Uterus (tissue), 4 donors: ENCODE measurements at places on chromosomes 16 and 17.

DNA sequence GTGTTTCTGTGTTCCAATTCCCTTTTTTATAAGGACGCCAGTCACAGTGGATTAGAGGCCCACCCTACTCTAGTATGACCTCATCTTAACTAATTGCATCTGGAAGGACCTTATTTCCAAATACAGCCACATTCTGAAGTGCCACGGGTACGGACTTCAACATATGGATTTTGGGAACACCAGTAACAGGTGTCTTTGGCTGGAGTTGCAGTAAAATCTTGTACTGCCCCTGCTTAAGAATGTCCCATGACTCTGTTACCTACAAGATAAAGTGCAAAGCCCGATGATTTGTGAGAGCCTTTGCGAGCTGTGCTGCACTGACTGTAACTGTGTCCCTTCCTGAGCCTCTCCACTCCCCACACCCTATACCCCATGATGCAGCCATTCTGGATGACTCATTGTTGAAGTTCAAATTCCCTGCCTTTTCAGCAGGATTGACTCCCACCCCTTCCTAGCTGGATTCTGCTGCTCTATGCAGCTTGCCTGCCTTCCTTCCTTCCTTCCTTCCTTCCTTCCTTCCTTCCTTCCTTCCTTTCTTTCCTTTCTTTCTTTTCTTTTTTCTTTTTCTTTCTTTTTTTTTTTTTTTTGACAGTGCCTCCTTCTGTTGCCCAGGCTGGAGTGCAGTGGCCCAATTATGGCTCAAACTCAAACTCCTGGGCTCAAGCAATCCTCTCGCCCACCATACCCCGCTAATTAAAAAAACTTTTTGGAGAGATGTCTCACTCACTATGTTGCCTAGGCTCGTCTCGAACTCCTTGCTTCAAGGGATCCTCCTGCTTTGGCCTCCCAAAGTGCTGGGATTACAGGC is 2.1 kb downstream of the HCRT start:
- DNase-seq = no peak

- DNase-seq = no peak
These were observed 23.9 kb downstream of the CACNG3 start for GRCh38 chr16:24279982-24280515.

DNA sequence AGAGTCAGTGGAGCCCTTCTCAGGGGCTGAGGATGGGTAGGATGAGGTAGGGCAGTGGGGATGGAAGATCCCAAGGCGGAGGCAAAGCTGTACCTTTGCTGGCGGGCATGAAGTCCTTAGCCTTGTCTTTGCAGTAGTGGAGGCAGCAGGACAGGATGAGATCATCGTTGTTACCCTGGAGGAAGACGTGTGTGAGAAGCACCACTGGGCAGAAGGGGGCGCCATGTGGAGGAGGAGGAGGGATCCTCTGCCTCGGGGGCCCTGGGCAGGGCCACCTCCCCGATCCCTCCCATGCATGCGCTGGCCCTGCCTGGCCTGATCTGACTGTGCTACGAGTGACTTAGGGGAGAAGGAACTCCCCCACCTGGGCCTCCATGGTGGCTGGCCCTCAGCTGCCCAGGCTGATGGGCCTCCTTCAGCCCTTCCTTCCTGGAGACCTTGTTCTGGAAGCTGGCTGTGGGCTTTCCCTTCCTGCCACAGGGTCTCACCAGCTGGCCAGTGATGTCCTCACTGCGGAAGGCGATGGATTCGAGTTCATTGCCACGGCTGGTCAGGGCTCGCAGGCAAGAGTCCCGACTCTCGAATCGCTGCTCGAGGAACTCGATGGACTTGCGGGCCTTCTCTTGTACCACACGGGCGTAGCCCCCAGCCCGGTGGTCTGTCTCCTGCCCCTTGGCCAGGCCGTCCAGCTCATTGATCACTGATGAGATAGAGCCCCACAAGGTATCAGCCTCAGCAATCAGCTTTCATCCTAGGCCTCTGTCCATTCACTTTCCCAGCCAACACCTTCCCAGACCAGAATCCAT is 10.3 kb downstream of the HIC1 start:
- no peak for DNase-seq

GRCh38 chr17:81513753-81514488 is 1.3 kb upstream of the ACTG1 start:
- peak; percentile 69 for DNase-seq

DNA sequence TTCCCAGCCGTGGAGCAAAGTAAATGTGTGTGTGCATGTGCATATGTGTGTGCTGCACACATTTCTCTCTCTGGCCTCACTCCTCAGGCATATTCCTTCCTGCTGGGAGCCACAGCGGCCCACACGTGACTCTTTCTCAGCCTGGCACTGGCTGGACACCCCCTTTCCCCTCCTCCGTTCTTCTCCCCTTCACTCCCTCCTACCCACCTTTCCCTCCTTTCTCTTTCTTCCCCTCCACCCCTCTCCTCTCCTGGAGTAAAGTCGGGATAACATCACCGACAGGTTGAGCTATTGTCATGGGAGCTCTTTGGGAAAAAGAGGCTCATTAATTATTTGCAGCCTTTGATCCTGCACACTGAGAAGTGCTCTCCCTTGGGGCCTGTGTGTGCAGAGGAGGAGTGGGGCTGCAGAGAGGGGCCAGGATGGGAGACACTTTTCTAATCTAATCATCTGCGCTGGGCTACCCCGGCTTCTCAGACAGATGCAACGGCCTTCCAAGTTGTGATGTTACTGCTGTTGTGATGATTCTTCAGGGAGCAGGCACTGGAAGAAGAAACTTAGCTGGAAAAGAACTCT is 126.3 kb upstream of the HSBP1 start:
- DNase-seq = no peak

DNA sequence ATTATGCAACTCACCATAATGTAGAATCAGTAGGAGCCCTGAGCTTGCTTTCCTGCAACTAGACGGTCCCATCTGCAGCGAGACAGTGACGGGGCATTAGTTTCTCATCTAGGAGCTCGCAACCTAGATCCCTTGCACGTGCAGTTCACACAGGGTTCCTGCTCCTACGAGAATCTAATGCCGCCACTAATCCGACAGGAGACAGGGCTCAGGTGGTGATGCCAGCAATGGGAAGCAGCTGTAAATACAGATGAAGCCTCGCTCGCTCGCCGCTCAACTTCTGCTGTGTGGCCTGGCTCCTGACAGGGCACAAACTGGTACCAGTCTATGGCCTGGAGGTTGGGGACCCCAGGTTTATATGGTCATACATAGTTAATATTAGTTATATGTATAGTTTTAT is 394.5 kb downstream of the NPIPA8 start:
- no peak for DNase-seq

GRCh38 chr17:17934806-17935205 is 37.4 kb downstream of the TOM1L2 start:
- no peak for DNase-seq

- no peak for DNase-seq
These were observed 57.9 kb upstream of the CES5A start for GRCh38 chr16:55933038-55933437.

DNA sequence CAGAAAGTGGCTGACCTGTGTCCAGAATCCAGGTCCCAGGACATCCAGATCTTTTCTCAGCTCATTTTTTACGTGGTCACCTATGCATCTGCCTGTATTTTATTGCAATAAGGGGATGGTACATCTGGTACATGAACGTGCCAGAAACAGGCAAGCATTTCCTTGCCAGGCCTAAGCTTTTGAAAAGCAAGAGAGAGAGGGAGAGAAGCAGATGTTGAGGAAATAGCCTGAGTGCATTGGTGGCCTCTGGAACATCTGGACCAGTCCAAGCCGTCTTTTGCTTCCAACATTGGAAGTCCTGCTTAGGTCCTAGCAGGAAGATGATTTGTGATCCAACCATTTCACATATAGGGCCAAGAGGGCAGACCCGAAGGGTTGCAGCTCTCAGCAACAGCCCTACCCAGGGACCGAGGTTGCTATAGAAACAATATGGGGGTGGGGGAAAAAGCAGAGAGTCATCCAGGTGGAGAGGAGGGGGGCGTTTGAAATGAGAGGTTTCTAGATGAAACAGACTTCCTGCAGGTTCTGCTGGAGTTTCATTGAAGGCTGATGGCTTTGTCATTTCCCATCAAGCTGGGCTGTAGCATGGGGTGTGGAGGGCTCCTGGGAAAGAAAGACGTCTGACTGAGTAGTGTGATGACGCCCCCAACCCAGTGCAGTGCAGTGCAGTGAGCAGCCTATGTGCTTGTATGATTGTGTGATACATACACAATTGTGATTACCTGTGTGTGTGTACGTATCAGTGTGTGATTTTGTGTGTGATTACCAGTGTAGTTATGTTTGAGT is 61.6 kb downstream of the SHISA6 start:
- no peak for DNase-seq

DNA sequence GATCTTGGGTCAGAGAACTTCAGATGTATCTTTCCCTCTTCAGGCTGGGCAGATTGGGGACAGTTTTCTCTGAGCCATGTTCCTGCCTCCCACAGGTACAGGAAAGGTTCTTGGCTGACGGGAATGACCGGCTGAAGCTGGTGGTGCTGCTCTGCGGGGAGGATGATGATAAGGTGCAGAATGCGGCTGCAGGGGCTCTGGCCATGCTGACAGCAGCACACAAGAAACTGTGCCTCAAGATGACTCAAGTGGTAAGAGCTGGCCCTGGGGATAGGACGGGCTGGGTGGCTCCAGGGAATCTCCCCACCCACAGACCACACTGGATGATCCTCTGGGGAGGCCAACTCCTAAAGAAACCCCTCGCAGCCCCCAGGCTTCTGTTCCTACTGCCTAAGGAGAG is 10.9 kb downstream of the SLC35G3 start:
- DNase-seq = no peak

- DNase-seq = no peak
These were observed 19.3 kb downstream of the KNOP1 start for GRCh38 chr16:19698480-19699465.

DNA sequence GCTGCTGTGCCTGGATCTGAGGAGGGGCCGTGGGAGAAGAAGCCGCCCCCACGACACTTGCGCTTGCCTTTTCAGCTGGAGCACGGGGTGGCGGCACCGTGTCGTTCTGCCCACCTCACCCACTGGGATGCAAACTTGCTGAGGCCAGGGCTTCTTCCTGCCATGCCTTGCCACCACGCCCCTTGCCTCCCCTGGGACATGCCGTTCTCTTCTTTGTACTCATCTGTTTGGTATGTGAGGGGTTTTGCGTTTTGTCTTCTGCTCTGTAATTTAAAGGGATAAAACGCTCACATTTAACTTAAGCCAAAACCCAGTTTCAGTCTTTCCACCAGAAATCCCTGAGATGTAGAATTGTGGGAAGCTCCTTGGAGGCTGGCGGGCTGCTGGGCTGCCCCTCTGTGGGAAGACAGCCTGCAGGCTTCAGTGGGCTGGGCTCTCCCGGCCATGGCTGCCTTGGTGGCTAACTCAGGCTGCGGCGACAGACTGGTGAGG is 180.2 kb downstream of the RPTOR start:
- no peak for DNase-seq

GRCh38 chr17:12744298-12744697 is 45.0 kb upstream of the ARHGAP44 start:
- DNase-seq = no peak

- peak; percentile 38 for DNase-seq
These were observed 37.8 kb upstream of the ADGRG1 start for GRCh38 chr16:57590654-57591085.

DNA sequence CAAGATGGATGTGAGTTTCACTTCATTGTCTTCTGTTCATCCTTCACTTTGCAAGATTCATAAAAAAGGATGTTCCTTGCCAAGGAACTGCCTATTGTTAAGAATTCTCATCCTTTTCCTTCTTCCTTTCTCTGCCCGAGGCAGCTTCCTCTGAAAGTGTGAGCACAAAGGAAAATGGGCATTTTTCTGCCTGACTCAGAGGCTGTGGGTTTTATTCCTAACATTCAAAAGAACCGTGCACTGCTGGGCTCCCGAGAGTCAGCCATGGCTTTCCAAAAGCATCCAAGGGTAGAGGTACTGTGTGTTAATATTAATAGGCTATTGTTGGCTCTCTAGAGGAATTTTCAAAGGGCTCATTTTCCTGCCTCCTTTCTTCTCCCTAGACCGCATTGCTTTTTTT is 289.4 kb downstream of the ABCC12 start:
- DNase-seq = no peak

- no peak for DNase-seq
These were observed 13.5 kb upstream of the LHX1 start for GRCh38 chr17:36923814-36924221.

DNA sequence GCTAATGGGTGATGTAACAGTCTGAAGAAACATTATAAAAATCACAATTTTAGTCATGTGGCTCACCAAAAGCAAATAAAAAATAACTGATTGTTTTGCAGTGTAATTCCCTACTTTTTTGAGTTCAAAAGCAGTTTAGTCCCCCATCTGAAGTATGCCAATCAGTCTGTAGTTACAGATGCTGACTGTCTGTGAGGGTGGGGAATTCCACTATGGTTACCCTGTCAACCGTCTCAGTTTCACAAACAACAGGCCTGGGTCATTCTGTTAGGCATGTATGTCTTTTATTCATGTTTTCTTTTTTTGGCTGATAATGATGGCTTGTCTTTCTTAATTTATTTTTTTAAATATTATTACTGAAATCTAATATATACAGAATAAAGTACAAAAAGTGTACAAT is 69.3 kb downstream of the STXBP4 start:
- DNase-seq = no peak

- no peak for DNase-seq
These were observed 89.4 kb downstream of the CHD9NB start for GRCh38 chr16:52963212-52963854.

DNA sequence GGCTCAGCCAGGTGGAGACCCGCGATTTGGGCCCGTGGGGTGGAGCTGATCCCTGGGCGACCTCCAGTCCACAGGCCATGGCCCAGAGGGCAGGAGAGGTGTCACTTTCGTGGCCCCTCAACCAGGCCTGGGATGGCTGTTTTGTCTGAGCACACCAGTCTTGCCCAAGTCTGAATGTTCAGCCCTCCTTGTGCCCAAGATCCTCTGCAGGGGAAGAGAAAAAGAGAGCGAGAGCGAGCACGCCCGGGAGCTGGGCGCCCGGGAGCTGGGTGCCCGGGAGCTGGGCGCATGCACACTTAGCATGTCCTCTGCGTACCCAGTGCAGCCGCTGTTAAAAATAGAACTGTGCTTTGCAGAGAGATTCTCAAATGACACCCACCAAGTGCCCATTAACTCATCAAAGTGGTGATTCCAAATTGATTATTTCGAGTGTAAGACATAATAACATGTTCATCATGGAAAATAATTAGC is 403.3 kb upstream of the TNRC6C start:
- DNase-seq = no peak

DNA sequence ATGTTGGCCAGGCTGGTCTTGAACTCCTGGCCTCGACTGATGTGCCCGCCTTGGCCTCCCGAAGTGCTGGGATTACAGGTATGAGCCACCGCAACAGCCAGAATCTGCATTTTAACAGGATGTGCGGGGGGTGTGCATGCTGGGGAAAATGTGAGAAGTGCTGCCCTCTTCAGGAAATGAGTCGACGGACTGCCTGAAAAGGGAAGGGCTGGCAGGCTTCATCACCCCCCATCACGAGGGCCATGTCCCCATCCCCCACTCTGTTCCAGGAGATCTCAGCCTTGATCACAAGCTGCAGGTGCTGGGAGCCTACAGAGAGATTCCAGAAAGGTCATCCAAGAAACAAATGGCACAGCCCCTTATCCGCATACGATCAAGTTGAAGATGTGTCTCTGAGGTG is 195.3 kb upstream of the RPL38 start:
- no peak for DNase-seq
